Mammary epithelial cell (primary cell): ENCODE measurements at places on chromosomes 1 and 21. TPM values are rescaled to one million over a fixed set of nuclear protein-coding genes. Genes with fewer than 3 reads are reported as not detected.

DNA sequence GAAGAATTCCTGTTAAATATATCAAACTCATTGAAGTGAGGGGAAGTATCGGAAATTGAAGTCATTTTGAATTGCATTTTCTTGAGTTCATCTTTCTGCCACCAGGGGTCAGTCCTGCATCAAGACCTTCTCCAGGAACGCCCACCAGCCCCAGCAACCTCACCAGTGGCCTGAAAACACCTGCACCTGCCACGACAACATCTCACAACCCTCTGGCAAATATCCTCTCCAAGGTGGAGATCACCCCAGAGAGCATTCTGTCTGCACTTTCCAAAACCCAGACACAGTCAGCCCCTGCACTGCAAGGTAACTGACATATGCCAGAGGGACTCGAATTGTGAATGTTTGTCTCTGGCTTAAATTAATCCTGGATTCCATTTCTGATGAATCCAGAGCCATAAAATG, 22.8 kb upstream of the TARS2 start:
- DNase-seq: peak; percentile 42

DNA sequence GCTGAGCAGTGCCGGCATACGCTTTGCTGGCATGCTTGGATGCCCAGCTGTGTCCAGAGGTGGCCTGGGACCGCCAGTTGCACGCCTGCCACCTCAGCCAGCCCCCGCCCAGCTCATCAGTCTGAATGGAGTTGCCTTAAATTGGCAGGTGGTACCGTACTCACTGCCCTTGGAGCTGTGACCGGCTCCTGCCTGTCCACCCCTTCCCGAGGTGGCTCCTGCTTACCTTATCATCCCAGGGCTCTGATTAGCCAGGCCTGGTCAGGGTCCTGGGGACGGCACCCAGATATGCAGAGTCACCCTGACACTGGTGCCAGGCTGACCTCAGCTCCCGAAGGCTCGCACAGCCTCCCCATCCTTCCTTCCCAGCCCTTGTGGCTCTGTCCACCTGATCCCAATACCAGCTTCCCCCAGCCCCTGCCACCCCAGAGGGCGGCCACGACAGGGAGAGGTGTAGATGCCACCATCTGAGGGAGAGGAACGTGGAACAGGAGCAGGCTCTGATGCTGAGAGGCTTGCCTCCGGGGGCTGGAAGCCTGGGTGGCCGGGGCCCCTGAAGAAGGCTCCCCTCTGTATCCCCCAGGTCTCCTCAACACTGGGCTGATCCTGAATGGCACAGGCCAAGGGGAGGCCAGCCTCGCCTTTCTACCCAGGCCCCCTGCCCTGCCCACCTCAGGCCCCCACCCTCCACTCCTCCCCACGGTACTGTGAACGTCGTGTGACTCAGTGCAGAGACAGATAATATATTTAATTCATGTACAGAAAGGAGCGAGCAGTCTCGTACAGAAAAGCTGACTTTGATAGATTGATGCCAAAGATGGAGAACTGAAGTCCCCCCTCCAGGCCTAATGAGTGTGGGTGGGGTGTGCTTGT, 27.8 kb downstream of the CDK18 start:
- no peak for DNase-seq

DNA sequence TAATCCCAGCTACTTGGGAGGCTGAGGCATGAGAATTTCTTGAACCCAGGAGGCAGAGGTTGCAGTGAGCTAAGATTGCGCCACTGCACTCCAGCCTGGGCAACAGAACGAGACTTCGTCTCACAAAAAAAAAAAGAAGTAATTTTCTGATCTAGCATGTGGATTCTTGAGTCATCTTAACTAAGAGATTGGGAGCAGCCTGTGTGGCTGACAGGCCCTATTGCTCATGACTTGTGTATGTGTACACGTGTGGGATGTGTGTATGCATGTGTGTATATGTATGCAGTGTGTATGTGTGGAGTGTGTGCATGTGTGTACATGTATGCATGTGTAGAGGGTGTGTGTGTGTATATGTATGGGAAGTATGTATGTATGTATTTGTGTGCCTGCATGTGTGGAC, 29.5 kb downstream of the DOP1B start:
- DNase-seq: no peak

The PCP4 gene
- not detected for polyA plus RNA-seq

DNA sequence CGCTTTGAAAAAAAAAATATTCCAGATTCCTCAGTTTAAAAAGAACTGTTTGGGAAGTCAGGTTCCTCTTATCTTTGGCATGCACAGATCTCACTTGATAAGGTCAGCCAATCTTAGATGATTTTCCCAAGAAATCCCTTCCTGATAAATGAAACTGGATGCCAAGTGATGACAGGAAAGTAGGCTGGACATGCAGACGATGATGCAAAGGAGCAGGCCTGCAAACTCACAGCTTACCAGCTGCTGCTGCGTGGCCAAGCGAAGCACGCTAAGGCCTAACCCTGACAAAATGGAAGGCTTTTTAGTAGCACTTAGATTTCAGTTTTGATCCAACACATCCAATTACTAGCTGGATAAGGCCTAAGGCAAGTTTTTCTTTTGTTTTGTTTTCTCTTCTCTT, 10.1 kb downstream of the TADA1 start:
- DNase-seq: no peak

The OR2T29 gene
- polyA plus RNA-seq: not detected

- no peak for DNase-seq
Measured at GRCh38 chr21:42219606-42220137, 732 bp downstream of the ABCG1 start.

GRCh38 chr1:64437453-64437852, 32.5 kb upstream of the CACHD1 start:
- DNase-seq: no peak

DNA sequence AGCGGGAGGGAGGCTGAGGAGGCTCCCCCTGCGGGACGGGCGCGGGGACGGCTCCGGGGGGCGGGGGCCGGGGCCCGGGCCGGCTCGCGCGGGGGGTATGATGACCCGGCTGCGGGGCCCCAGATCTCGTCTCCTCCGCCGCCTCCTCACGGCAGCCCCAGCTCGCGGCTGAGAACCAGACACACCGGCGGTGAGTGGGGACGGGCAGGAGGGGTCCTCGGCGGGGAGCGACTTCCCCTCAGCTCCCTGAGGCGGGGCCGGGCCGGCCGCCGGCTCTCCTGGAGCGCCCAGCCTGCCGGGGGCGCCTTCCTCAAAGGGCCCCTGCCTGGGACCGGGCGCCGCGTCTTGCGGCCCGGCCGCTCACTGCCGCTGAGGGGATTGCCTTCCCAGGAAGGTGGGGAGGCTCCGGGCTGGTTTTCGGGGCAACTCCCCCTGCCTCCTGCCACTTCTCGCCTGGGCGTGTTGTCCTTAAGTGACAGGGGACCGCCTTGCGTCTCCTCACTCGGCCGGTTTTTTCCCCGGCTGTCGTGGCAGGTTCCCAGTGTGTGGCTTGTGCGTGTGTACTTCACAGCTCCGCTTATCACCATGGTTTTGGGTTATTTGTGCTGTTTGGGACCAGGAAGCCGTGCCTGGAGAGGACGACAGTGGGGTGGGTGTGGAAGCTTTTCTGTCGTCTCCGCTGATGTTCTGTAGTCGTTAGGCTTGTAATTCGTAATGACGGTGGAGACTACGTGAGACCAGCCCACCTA, 800 bp downstream of the HIPK1 start:
- DNase-seq: peak; percentile 44
